Karpas-422 (cell line): ENCODE measurements at places on chromosomes 13 and 19. TPM values are rescaled to one million over a fixed set of nuclear protein-coding genes. Genes with fewer than 3 reads are reported as not detected.
A peak's percentile ranks its signal among the peaks of the same experiment; 100 is the strongest.

Gene KIR2DL4
- total RNA-seq: not detected in 2 replicates

Gene RAB20
- 0.79 TPM in 1 of 2 replicates, not detected in the other for total RNA-seq

Gene CERS1
- not detected in 2 replicates for total RNA-seq

GRCh38 chr19:48344892-48345291 lies 18.8 kb downstream of the TMEM143 start:
- no peaks in the 10 kb centered on the region for H3K36me3 ChIP-seq
- no peaks in the 10 kb centered on the region for H3K4me1 ChIP-seq
- no peak overlapping the region for H3K27ac ChIP-seq
- no peak overlapping the region for H3K4me3 ChIP-seq

DNA sequence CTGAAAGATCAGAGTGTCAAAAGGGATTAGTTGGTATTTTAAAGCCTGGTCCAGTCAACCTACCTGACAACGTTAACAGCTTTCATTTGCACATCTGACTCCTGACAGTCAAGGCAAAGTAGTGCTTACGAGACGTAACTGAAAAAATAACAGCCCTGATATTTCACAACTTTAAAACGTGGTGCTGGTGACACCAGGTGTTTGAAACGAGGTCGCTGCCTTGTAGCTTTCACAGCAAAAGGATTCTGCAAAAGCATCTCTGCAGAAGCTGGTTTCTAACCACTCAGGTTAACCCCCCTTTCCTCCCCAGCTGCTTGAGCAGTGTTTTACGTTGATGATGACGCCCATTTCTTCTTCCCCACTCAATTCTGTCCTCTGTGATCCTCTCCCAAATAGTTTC lies 23.3 kb downstream of the GGACT start:
- no peaks in the 10 kb centered on the region for H3K36me3 ChIP-seq
- no peaks in the 10 kb centered on the region for H3K27me3 ChIP-seq
- no peak for DNase-seq
- H3K4me3 ChIP-seq: no peak overlapping the region

DNA sequence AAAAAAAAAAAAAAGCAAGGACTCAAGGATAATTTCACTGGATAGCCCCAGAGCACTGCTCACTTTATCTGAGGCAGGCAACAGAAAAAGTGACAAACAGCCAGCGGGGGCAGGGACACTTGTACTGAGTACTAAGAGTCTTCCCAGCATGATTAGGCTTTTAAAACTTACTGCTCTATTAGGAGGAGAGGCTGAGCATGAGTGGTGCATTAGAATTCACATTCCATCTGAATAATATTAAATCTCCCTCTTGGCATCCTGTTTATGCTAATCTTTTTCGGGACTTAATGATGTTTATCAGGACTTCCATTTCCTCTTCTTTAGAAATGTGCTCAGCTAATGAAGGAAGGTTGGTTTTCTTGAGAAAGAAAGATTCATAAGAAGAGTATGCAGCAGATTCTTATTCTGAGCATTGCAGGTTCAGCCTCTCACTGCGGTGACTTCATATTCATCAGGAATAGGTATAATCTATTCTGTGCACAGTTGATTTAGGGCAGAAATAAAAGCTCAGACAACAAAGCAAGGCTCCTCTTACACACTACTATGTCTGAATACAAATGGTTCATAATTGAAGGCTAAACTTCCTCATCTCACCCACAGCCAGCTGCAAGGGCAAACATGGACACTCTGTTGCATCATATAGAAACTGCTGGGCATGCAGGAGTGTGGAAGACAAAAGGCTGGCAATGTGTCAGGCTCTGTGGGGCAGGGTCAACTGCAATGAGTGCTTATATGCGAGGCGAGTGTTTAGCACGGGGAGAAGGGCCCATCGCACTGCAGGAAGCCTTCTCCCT lies 107.0 kb downstream of the KL start:
- peaks cover 13% of the 10 kb centered on the region for H3K4me1 ChIP-seq
- no peaks in the 10 kb centered on the region for H3K27me3 ChIP-seq
- no peak for DNase-seq
- H3K4me3 ChIP-seq: no peak overlapping the region

Gene CALR3
- total RNA-seq: 0.71 TPM in 1 of 2 replicates, not detected in the other

- no peak overlapping the region for H3K27ac ChIP-seq
- H3K36me3 ChIP-seq: no peaks in the 10 kb centered on the region
- no peak overlapping the region for H3K4me3 ChIP-seq
- no peaks in the 10 kb centered on the region for H3K4me1 ChIP-seq
- no peak for DNase-seq
These were observed 362.5 kb downstream of the TDRD3 start for GRCh38 chr13:60759499-60759898.

Gene TNNT1
- 10.4 and 39.0 TPM in 2 replicates for total RNA-seq

DNA sequence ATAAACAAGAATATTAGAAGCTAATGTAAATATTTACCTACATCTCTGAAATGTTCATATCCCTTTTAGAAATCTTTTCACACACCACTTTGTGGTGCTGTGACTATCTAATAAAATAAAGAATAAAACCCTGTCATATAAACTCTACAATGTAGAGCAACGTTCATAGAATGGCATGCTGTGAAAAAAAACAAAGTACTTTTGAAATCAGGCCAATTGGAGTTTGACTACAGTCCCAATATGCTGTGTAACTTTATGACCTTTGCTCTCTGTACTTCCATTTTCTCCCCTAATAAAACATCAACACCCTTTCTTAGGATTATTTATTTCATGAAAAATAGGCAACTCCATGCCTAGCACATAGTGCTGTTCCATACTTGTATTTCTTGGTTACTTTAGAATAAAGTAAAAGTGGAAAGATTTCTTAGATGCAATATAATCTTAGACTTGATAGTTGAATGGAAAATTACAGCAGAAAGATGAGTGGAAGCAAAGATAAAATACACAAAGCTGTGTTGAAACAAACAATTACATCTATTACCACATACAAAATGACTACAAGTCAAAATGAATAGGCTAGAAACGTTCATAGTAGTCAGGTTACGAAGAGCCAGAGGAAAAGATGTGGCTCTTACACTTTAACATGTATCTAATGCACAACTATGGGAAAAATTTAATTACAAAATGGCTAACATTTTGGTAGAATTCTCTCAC lies 613.2 kb upstream of the SLITRK5 start:
- peaks cover 9% of the 10 kb centered on the region; the same call in 1 of the 2 replicates for H3K4me1 ChIP-seq
- H3K27ac ChIP-seq: no peak overlapping the region
- no peak overlapping the region for H3K4me3 ChIP-seq
- H3K27me3 ChIP-seq: no peaks in the 10 kb centered on the region

GRCh38 chr19:20365146-20365545 lies 198.1 kb downstream of the ZNF486 start:
- no peak overlapping the region for H3K4me3 ChIP-seq
- no peak overlapping the region for H3K27ac ChIP-seq
- no peaks in the 10 kb centered on the region for H3K4me1 ChIP-seq
- H3K27me3 ChIP-seq: no peaks in the 10 kb centered on the region
- DNase-seq: no peak
- no peaks in the 10 kb centered on the region for H3K36me3 ChIP-seq

Gene NTF4
- not detected in 2 replicates for total RNA-seq

DNA sequence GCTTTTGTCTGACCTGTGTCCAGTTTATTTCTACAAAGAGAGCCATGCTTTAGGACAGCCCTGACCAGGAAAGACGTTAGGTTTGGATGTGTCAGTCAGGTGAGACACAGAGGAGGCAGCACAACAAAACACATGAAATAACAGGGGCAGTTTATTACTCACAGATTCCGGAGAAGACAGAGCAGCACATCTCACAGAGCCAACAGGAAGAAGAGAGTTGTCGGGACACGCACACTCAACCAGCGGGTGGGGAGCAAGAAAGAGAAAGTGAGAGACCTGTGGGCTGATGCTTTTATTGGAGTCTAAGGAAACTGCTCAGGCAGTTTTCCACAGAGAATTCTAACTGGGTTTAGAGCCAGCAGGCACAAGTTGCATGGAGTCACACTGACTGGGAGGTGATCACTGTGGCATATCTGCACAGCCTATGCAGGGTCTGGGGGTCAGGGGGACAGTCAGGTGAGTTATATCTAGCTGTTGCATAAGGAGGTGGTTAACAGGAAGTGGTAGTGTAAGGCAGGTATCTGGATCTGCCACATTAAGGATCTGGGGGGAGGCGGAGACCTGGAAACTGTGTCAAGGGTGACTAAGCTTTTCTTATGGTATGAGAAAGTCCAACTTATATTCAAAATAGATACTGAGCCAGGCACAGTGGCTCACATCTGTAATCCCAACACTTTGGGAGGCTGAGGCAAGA lies 24.1 kb upstream of the CEACAM20 start:
- H3K4me3 ChIP-seq: no peak overlapping the region
- H3K4me1 ChIP-seq: no peaks in the 10 kb centered on the region
- no peak for DNase-seq
- H3K36me3 ChIP-seq: no peaks in the 10 kb centered on the region
- no peaks in the 10 kb centered on the region for H3K27me3 ChIP-seq
- no peak overlapping the region for H3K27ac ChIP-seq

GRCh38 chr19:38561053-38561606 lies 56.6 kb downstream of the MAP4K1 start:
- H3K27ac ChIP-seq: peak overlapping the region; percentile 99
- no peak overlapping the region for H3K4me3 ChIP-seq
- H3K36me3 ChIP-seq: no peaks in the 10 kb centered on the region
- no peak for DNase-seq
- H3K4me1 ChIP-seq: peaks cover 68% of the 10 kb centered on the region

- DNase-seq: peak; percentile 65
- H3K27ac ChIP-seq: peak overlapping the region; percentile 98
- H3K27me3 ChIP-seq: no peaks in the 10 kb centered on the region
These were observed 1090.4 kb downstream of the PCDH9 start for GRCh38 chr13:66139701-66140100.

Gene ZNF550
- total RNA-seq: 5.5 and 5.7 TPM in 2 replicates

DNA sequence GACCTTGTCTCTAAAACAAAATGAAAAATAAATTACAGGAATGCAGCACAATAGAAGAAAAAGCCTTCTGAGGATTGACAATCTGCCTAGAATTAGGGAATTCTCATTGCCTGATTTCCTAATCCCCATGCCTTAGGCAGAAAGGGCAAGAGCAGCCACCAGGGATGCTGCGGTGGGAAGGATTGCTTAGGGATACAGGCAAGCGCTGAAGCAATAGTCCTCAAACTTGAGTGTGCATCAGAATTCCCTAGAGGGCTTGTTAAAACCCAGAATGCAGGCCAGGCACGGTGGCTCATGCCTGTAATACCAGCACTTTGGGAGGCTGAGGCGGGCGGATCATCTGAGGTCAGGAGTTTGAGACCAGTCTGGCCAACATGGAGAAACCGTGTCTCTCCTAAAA lies 1.0 kb upstream of the OR7C2 start:
- no peak overlapping the region for H3K4me3 ChIP-seq
- H3K27ac ChIP-seq: no peak overlapping the region
- H3K4me1 ChIP-seq: no peaks in the 10 kb centered on the region
- no peaks in the 10 kb centered on the region for H3K27me3 ChIP-seq
- no peak for DNase-seq
- no peaks in the 10 kb centered on the region for H3K36me3 ChIP-seq

DNA sequence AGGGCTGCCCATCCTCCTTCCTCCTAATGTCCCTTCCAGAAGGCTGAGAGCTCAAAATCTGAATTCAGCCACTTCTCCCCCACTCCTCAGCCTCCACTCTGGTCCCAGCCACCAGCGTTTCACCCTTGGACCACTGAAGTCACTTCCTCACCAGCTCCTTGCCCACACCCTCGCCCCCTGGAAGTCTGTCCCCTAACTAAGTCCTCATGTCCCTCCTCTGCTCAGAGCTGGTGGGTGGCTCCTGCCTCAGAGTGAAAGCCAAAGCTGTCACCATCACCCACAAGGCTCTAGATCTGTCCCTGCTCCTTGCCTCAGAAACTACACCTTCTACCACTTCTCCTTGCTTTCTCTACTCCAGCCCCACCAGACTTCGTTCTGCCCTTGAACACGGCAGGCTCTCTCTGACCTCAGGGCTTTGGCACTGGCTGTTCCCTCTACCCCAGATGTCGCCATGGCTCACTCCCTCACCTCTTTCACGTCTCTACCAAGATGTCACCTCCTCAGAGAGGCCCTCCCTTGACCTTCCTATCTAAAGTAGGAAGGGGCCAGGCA lies 1.7 kb downstream of the ERCC1 start:
- peaks cover 3% of the 10 kb centered on the region; the same call in 1 of the 2 replicates for H3K36me3 ChIP-seq
- H3K4me3 ChIP-seq: peak overlapping the region; percentile 23; the same call in 1 of the 2 replicates
- H3K27ac ChIP-seq: no peak overlapping the region
- DNase-seq: no peak
- H3K4me1 ChIP-seq: peaks cover 46% of the 10 kb centered on the region
- H3K27me3 ChIP-seq: no peaks in the 10 kb centered on the region

Gene DKKL1
- 1.2 TPM in 1 of 2 replicates, not detected in the other for total RNA-seq

DNA sequence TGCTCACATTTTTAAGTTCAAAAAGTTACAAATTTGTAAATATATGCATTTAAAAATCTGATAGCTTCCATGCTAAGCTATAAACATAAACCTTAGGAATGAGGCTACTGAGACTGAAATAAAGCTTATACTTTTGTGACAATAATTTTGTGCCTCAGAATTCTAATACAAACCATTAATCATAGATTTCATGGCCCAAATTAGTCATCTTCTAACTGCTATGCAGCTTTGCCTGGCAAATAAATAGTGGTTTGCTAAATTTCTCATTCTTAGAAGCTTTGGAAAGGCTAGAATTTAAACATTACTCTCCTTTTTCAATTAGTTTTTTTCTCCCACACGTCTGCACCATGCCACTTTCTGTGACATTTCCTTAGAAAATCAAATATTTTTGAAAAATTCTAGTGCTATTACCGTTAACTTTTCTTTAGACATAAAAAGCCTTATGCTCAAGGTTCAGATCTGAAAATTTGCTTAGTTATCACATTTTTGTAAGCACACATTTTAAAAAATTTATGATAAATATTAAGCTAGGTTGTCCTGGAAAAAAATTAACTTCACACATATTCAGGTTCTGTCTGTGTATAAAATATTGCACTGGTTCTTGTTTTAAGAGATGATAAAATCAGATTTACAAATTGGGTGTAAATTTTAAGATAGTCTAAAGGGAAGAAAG lies 46.9 kb downstream of the FNDC3A start:
- H3K27me3 ChIP-seq: no peaks in the 10 kb centered on the region
- H3K4me1 ChIP-seq: no peaks in the 10 kb centered on the region
- DNase-seq: peak; percentile 15
- H3K4me3 ChIP-seq: no peak overlapping the region

- DNase-seq: no peak
- no peaks in the 10 kb centered on the region for H3K27me3 ChIP-seq
- no peak overlapping the region for H3K4me3 ChIP-seq
- peak overlapping the region; percentile 90 for H3K27ac ChIP-seq
- peaks cover 6% of the 10 kb centered on the region for H3K36me3 ChIP-seq
- peaks cover 72% of the 10 kb centered on the region for H3K4me1 ChIP-seq
These were observed 68.8 kb downstream of the SIPA1L3 start for GRCh38 chr19:37975596-37976515.

DNA sequence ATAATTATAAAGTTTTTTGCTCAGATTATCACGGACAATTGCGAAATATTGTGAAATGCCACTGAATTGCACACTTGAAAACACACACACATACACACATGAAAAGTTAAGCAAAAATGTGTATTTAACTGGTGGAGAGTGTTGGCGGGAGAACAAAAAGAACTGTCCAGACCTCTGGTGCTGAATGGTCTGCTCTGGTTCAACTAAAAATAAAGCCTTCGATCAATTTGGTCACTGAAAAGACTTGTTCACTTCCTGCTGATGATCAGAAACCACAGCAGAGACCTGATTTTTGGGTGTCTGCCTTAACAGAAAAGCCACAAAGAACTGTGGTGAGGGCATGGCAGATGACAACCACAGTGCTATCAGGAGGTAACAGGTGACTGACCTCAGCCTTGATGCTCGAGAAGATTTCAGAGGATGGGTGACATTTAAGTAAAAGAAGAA lies 4.0 kb upstream of the IGFL1 start:
- H3K27me3 ChIP-seq: no peaks in the 10 kb centered on the region
- H3K27ac ChIP-seq: no peak overlapping the region
- H3K36me3 ChIP-seq: no peaks in the 10 kb centered on the region
- DNase-seq: no peak
- H3K4me1 ChIP-seq: no peaks in the 10 kb centered on the region
